ENCODE measurements at places on chromosomes 5 and 9.
A peak's percentile ranks its signal among the peaks of the same experiment; 100 is the strongest.

- no peak for DNase-seq
Measured at GRCh38 chr9:70535546-70536323, 121.3 kb upstream of the KLF9 start.

DNA sequence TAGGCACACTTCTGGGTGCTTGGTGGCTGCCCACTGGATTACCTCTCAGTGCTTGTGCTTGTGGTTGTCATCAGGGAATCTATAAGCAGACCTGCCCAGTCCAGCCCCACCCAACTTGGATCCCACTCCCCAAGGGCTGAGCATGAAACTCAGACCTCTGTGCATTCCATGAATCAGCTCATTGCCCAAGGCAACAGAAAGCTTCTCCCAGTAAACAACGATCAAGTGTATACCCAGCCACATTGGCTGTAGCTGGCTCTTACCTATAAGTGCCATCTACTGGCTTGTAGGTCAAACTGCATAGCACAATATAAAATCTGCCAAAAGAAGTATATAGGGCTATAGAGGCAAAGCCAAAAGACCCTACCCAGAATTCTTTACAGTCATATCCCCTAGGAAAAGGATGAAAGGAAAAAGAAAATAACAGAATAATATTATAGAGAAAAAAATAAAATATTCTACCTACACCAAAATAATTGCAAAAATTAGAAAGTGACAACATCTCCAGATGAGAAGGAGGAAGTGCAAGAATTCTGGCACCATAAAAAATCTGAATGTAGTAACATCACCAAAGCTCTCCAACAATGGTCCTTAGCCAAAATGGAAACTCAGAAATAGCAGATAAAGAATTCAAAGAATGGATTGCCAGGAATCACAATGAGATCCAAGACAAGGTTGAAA, 321.0 kb upstream of the TRPC7 start:
- no peak for DNase-seq

DNA sequence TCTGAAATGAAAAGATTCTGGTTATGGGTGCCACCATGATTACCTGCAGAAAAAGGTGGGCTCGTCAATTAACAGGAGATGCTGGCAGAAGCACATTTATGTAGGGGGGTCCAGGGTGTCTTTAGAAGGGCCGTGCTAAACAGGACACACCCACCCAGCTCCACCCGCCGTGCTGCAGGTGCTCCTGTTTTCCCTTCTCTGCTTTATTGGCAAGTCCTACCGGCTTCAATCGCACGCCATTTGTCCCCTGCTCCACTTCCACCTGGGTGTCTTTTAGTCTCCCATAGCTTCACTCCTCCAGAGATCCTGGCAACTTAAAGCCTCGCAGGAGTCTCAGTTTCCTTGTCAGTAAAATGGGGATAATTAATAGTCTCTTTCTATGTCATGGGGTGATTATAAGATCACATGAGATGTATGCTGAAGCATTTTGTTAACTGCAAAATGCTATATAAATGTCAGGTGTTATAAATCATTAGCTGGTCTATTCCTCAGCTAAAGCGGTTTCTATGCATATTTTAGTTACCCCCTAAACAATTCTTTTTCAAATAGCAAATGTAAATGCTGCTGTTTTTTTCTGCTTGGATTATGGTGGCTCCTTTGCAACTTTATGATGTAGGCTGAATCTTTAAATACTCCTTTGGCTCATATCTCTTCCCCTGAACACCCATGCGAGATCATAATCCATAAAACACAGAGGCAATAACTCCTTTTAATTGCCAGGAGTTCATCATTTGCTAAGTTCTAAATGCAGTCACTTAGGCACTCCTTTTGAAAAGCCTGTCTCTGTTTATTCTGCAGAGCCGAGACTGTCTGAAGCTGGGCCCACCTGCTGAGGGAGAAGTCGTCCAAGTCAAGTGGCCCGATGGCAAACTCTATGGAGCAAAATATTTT, 406.9 kb downstream of the KDM4C start:
- DNase-seq, result no peak

- no peak for DNase-seq
Measured at GRCh38 chr5:65871182-65871581, 55.2 kb upstream of the ERBIN start.

DNA sequence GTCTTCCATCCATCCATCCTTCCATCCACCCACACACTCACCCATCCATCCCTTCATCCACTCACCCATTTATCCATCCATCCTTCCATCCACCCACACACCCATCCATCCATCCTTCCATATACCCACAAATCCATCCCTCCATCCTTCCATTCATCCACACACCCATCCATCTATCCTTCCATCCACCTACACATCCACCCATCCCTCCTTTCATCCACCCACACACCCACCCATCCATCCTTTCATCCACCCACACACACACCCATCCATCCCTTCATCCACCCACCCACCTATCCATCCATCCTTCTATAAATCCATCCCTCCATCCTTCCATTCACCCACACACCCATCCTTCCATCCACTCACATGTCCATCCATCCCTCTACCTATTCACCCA, 23.6 kb downstream of the DRD1 start:
- DNase-seq, result no peak

DNA sequence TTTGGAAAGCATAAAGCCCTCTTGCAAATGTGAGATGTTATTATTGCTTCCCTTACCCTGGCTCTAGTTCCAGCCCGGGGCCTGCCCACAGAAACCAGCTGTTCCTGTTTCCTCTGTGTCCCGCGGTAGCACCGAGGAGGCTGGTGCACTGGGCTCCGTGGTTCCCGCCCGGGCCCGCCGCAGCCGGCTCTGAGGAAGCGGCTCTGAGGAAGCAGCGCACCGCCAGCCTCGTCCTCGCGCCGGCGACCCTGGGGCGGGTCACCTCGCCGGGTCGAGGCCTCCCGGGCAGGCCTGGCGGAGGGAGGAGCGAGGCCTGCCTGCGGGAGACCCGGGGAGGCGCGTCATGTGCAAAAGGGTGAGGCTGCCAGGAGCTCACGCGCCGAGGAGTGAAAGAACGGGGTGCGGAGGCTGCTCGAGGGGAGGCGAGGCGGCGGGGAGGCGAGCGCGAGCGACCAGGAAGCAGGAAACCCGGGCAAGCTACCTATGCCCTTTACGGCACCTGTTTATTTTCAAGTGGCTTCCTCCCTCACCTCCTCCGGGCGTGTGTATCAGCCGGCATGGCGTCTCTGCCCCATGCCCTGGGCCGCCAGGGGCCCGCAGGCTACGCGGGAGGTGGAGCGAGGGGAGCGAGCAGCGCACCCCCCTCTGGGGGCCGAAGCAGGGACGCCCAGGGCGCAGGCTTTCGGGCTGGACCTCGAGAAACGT, 61.3 kb upstream of the MEGF10 start:
- peak; percentile 20 for DNase-seq

GRCh38 chr5:91469517-91470165, 86.5 kb upstream of the ARRDC3 start:
- no peak for DNase-seq

DNA sequence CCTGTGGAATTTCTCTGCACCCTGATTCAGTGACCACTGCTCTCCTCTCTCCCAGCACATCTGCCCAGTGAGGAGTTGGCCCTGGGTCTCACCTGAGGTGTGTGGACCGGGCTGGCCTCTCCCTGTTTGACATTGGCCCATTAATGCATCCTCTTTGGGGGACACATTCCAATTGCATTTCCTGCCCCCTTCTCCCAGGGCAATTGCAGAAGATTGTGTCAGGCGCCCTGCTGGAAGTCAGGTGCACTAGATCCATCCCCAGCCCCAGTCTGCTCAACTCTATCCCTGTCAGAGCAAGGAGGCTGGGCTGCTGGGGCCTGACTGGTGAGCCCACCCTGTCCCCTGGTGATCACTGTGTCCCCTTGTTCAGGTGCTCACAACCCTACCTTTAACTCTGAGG, 84.5 kb downstream of the LMX1B start:
- DNase-seq, result no peak

DNA sequence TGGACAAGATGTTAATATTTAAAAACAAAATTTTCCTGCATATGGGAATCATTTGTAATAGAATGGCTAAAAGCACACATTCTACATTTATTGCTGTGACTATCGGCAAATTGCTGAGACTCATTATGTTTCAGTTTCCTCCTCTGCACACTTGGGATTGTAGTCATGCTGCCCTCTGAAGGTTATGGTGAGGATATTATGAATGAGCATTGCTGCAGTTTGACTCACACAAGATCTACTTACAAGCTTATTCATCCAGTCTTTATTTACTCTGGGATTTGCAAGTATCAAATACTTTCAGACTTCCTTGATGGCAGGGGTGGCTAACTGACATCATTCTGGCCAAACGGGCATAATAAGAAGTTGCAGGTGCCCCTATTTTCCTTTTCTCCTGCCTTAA, 9.5 kb upstream of the NFIL3 start:
- DNase-seq, result no peak

GRCh38 chr9:136309101-136309801, 5.4 kb upstream of the CCDC187 start:
- DNase-seq, result no peak

- DNase-seq, result no peak
Measured at GRCh38 chr5:39113354-39113953, 39.3 kb upstream of the RICTOR start.

DNA sequence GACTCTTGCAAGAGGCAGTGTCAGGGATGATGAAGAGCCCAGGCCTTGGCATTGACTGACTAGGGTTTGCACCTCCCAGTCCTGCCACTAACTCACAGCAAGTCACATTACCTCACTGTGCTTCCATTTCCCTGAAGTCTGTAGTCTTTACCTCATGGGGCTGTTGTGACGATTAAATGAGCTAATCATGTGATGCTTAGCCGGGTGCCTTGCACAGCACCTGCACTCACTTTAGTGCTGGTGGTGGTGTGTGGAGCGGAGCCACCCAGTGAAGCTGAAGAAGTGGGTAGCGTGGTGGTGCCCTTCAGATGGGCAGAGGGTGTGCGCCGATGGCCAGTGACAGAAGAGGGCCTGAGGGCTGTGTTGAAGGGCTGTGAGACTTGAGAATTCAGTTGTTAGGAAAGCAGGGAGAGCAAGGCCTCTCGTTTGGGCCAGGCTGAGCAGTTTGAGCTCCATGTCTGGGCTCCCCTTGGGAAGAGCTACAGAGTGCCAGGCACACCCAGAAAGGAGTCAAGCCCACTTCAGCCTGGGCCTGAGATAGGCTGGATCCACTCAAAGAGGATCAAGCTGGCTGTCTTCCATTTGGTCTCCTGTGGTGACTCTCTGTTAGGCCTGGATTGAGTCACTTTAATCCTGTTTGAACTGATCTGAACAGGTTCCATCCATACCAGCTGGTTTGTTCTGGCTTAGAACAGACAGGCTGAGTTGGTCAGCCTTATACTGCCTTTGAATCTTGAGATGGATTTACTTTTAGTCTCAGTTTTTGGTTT, 42.5 kb downstream of the RALGPS1 start:
- DNase-seq, result no peak

GRCh38 chr5:158163451-158164295, 304.7 kb upstream of the CLINT1 start:
- no peak for DNase-seq

DNA sequence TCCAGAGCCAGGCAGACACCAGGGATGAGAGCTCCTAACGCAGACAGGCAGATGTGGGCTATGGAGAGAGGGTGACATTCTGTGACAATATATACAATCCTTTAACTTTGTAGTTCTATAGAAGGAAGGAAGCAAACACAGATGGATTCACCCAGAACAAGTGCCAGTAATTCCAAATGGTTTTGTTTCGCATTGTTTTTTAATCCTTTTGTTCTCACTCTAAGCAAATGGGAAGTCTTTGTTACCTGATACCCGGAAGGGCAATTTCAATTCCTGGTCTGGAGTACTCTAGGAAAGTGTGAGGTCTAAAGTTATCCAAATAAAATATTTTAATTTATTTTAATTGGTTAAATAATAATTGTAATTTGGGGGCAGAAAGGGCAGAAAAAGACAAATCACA, 2.5 kb downstream of the FRMD3 start:
- no peak for DNase-seq

DNA sequence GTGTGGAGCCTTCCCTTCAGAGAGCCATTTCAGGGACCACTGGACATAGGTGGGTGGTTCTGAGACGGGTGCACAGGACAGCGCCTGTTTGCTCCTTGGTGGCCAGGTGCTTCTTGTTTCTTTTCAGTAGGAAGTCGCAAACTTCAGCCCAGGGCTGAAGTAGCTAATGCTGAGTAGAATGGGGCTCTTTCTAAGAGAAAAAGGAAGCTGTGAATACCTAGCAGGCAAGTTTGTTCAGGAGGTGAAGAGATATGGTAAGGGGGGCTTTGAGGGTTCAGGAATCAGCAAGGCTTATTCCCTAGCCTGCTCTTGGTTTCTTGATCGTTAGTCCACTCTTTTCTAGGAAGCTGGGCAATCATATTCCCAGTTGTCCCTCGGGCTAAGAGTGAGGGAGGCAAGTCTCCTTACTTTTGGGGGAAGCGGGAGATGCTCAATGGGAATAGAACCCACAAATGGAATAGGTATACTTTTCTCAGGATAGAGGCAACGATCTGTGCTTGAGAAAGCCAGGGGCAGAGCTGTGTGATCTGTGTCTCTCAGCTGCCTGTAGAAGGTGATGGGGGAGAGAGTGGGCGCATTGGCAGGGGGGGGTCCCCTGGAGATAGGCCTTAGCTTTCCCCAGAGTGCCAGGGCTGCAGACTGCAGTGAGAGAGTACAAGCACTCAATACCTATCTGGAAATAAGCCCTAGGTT, 1.9 kb upstream of the PURA start:
- DNase-seq, result no peak
